ENCODE measurements at places on chromosomes 7 and 10.

DNA sequence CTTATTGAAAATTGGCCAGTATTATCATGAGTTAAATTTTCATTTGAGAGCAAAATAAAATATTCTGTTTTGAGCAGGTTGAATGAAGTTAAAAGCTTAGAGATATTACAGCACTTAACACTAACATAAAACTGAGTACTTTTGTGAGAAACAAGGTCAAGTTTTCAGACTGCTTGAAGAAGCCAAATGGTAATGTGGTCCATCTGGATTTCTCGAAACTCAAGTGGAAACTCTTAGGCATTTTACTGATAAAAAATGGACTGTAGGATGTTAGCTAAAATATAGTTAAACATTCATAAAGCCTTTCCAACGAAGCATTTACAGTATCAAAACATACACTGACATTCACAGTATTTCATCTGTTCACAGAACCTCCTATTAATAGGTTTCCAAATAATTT, 528.1 kb upstream of the SEMA3D start:
- DNase-seq, result no peak

- DNase-seq, result no peak
Measured at GRCh38 chr10:13839430-13839990, 252.7 kb downstream of the PRPF18 start.

GRCh38 chr7:5448378-5449037, 24.9 kb upstream of the TNRC18 start:
- no peak for DNase-seq

DNA sequence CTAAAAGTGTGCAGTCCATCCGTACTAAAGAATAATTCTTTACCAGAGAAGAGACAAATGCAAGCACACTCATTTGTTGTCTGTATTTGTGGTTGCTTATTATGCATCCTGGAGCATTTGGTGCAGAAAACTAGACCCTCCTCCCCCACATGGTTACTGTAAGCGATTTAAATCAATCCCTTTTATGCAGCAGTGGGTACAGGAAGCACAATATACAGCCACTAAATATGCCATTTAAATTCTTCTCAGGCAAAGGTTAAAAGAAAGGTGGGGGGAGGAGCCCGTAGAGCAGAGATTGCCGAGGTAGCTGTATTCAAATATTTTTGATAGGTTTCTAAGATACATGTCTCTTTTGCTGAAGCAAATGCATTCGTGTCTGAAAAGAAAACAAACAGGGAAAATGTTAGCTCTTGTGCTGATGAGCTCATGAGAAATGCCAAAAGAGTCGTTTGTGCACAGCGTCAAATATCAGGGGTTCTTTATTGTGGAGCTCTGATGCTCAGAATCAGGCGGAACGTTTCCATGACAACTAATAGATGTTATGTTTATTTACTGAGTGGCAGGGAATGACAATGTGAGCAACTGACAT, 131.3 kb upstream of the NPVF start:
- DNase-seq, result no peak

GRCh38 chr10:24235471-24235870, 26.5 kb downstream of the KIAA1217 start:
- DNase-seq, result no peak

GRCh38 chr7:151187409-151188251, 580 bp upstream of the ASB10 start:
- no peak for DNase-seq

Measured in SW 1271 (cell line).